Activated CD4-positive, alpha-beta T cell treated with anti-CD3 and anti-CD28 coated beads, Interleukin-2, amount 10 ng/mL, durations not matched to agents 24 days and 14 days (primary cell): ENCODE measurements at places on chromosomes 6 and 20. TPM values are rescaled to one million over a fixed set of nuclear protein-coding genes. Genes with fewer than 3 reads are reported as not detected.
A peak's percentile ranks its signal among the peaks of the same experiment; 100 is the strongest.

DNA sequence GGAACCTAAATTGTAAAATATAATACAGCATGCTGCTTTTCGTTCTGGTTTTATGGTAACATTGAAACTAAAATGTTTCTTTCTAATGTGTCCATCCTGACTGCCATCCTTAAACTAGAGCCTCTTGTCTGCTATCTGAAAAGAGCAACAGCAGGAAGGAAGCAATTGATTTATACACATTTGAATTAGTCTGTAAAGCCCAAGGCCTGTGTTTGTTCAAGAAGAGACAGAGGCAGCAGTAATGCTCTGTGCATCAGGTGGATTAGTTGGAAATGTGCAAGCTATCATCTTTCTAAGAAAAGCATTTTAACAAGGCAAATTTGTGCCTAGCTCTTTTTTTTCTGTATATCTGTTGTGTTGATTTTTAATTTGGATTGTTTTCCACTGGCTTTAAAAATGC, 128.6 kb downstream of the SCAF8 start:
- H3K4me1 ChIP-seq = peaks cover 3% of the 10 kb centered on the region
- no peaks in the 10 kb centered on the region for H3K27me3 ChIP-seq
- H3K36me3 ChIP-seq = no peaks in the 10 kb centered on the region
- DNase-seq = no peak

GRCh38 chr6:14135893-14136539, 18.4 kb downstream of the CD83 start:
- H3K4me3 ChIP-seq = no peak overlapping the region
- peaks cover 52% of the 10 kb centered on the region for H3K36me3 ChIP-seq
- peak overlapping the region; percentile 5 for H3K27ac ChIP-seq
- no peaks in the 10 kb centered on the region for H3K27me3 ChIP-seq
- DNase-seq = no peak
- H3K4me1 ChIP-seq = peaks cover 7% of the 10 kb centered on the region

DNA sequence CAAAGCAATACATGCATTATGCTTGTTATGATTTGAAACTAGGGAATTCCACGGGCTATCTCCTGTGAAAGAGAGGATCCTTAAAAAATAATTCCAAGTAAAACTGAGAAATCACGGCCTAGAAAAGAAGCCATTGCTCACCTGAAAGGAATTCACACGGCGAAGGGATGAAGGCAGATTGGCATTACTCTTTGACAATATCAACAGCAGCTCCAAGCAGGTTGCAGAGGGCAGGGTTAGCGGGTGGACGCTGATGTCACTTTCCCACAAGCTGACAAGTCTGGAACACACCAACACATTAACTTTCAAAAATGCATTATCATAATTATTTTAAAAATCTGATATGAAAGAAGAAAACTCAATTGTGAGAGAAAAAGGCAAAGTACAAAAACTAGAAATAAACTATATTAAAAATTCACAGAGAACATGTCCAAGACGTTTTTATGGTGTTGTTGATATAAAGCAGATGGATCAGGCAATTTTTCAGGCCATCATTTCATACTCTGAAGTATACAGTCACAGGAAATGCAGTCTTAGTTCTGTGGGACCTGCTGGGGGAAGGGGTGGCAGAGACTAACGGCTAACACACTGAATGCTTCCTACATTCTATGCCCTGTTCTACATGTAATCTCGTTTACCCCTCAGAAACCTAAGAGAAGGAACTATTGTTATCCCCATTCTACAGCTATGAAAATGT, 108.3 kb downstream of the UBE3D start:
- H3K27ac ChIP-seq = no peak overlapping the region
- H3K4me1 ChIP-seq = no peaks in the 10 kb centered on the region
- no peak for DNase-seq
- H3K27me3 ChIP-seq = no peaks in the 10 kb centered on the region
- H3K36me3 ChIP-seq = peaks cover 2% of the 10 kb centered on the region
- no peak overlapping the region for H3K4me3 ChIP-seq

- no peak overlapping the region for H3K4me3 ChIP-seq
- peaks cover 13% of the 10 kb centered on the region for H3K36me3 ChIP-seq
- DNase-seq = no peak
- H3K4me1 ChIP-seq = peaks cover 19% of the 10 kb centered on the region
- no peaks in the 10 kb centered on the region for H3K27me3 ChIP-seq
Observed at GRCh38 chr6:25995507-25995906, 32.9 kb downstream of the TRIM38 start.

DNA sequence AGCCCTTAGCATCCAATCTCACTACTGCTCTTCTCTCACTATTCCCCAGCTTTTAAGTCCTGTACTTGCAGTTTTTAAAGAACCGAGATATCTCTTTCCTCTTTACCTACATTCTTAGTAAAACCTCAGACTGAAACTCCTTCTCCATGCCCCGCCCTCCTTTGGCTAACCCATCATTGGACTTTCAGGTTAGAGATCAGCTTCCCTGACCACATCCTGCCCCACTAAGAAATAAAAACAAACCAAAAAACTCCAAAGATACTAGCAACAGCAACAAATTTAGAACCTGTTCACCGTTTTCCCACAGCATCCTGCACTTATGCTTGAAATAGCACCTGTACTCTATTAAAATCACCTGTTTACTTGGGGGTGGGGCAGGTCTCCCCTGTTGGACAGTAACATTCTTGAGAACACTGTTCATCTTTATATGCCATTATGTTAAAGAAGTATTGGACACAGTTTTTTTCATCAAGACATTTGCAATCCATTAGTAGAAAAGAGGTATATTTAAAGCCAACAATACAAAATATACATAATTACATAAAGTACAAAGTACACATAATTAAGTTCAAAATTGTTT, 16.3 kb upstream of the SMAP1 start:
- peak overlapping the region; percentile 84 for H3K27ac ChIP-seq
- DNase-seq = peak; percentile 94
- no peaks in the 10 kb centered on the region for H3K27me3 ChIP-seq

GRCh38 chr6:19413323-19413722, 423.8 kb upstream of the ID4 start:
- H3K27ac ChIP-seq = no peak overlapping the region
- H3K36me3 ChIP-seq = no peaks in the 10 kb centered on the region
- no peak overlapping the region for H3K4me3 ChIP-seq
- no peaks in the 10 kb centered on the region for H3K27me3 ChIP-seq
- DNase-seq = no peak

DNA sequence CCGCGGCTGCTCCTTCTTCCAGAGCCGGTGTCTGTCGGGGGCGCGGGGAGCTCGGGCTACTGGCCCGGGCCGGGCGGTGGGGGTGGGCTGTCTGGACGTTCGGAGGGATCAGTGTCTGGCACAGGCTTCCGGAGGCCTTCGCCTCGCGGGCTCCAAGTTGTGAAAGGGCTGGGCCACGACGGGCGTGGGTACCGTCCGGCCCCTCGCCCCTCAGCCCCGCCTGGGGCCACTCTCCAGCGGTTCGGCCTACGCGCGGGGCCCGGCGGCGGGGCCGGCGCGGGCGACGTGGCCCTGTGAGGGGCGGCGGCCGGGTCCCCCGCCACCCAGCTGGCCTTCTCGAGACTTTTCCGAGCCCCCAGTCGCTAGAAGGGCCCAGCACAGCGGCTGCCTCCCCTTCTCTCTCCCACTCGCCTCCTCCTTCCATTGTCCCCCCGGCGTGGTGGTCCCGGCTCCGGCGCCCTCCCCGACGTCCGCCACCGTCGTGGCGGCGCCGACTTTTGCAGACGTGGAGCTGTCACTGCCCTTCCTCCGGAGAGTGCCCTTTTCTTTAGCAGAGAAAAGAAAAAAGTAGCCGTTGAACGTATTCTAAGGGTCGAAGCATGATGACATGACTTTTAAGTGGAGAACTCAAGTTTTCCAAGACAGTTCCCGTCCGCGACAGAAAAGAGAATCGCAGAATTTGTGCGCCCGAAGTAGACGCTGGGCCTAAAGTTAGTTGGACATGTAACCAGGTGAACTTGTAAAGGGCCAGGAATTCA, 571 bp downstream of the ITCH start:
- H3K4me1 ChIP-seq = peaks cover 38% of the 10 kb centered on the region
- H3K36me3 ChIP-seq = peaks cover 23% of the 10 kb centered on the region
- peak; percentile 74 for DNase-seq
- no peaks in the 10 kb centered on the region for H3K27me3 ChIP-seq

DNA sequence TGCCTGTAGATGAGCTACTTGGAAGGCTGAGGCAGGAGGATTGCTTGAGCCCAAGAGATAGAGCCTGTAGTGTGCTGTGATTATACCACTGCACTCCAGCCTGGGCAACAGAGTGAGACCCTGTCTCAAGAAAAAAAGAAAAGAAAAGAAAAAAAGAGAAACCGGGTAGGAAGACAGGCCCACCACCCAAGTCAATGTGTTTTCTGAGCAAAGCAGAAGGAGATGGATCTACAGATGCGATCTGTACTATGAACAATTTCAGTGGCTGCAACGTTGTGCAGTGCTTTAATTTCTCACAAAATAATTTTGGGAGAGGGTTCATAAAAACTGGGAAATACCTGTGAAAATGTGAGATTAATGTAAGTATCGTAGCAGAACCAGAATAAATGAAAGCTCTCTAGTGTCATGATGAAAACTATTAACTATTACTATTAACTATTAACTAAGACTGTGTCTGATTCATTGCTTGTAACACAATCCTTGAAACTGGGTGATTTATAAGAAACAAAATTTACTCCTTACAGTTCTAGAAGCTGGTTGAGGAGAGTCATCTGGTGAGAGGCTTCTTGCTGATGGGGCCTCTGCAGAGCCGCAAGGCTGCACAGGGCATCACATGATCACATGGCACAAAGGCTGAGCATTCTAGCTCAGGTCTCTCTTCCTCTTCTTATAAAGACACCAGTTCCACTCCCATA, 233.1 kb upstream of the ZNF217 start:
- no peaks in the 10 kb centered on the region for H3K27me3 ChIP-seq
- H3K36me3 ChIP-seq = no peaks in the 10 kb centered on the region
- no peak for DNase-seq
- peaks cover 42% of the 10 kb centered on the region for H3K4me1 ChIP-seq

DNA sequence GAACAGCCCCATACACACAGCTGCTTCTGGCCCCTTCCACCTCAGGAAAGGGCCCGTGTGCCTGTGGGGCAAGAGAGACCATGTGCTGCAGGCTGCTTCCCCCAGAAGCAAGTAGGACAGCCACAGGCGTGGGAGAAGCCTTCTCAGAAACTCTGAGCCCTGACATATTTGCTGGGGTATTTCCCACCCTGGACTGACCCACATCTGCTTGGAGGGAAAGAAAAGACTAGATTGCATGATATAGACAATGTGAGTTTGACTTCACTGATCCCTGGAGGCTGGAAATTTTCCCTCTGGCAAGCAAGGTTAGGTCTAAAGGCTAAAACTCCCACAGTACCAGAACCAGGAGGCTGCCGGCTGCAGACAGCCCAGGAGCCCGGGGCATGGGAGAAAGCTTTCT, 213.3 kb upstream of the SSTR4 start:
- H3K36me3 ChIP-seq = no peaks in the 10 kb centered on the region
- H3K27ac ChIP-seq = no peak overlapping the region
- no peak for DNase-seq

- H3K27ac ChIP-seq = no peak overlapping the region
- no peak overlapping the region for H3K4me3 ChIP-seq
- peaks cover 32% of the 10 kb centered on the region for H3K36me3 ChIP-seq
- DNase-seq = no peak
- no peaks in the 10 kb centered on the region for H3K27me3 ChIP-seq
- peaks cover 8% of the 10 kb centered on the region for H3K4me1 ChIP-seq
Observed at GRCh38 chr20:63940071-63940471, 16.1 kb downstream of the UCKL1 start.

- H3K36me3 ChIP-seq = no peaks in the 10 kb centered on the region
- no peak overlapping the region for H3K27ac ChIP-seq
- peaks cover 13% of the 10 kb centered on the region for H3K4me1 ChIP-seq
- H3K27me3 ChIP-seq = peaks cover 3% of the 10 kb centered on the region
- DNase-seq = no peak
Observed at GRCh38 chr6:34201455-34202107, 35.1 kb upstream of the HMGA1 start.

DNA sequence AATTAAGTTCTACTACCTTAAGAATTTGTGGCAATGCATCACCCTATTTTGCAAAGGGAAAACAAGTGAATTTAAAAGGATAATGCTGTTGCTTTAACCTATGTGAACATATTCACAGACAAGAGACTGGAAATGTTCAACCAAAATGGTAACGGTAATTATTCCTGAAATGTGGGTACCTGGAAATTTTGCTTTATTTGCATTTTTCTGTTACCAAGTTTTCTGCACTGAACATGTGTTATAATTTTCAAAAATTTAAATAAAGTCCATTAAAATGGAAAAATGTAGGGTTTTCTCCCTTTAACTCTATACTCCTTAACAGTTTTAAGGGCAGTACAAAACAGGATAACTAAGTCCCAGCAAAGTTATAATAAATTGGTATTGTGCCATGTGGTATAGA, 66.4 kb downstream of the EPB41L2 start:
- no peaks in the 10 kb centered on the region for H3K4me1 ChIP-seq
- no peak for DNase-seq

DNA sequence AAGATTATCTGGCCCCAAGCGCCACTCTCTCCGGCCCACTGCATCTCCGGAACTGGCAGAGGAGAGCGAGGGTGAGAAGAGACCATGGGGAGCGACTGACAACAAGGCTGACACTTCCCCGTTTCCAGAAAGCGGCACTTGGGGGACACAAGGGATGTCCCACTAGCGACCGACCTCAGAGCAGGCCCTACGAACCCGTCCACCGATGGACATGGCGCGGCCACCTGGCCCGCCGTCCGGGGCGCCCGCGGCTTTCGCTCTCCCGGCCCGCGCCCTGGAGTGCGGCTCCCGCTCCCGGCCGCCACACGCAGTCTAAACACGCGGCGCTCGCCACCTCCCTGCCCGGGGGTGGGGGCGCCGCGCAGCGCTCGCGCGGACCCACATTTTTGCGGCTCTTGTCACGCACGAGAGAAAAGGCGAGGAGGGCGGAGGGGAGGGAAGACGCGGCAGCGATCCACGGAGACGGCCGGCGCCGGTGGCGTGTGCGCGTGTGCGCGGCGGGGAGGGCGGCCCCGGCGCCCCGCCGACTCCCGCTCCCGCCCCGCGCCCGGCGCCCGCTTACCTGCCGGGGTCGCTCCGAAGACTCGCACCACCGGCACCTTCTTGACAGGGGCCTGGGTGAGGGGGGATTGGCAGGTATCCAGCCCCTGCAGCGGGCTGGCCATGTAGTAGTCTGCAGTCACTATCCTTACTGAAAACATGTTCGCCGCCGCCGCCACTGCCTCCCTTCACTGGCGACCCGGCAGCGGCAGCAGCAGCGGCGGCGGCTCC, 645 bp downstream of the REV3L start:
- peaks cover 43% of the 10 kb centered on the region for H3K4me1 ChIP-seq
- no peaks in the 10 kb centered on the region for H3K27me3 ChIP-seq
- peak overlapping the region; percentile 98 for H3K27ac ChIP-seq
- H3K36me3 ChIP-seq = peaks cover 18% of the 10 kb centered on the region

TINAG gene
- total RNA-seq = not detected in 2 replicates

SLC32A1 gene
- total RNA-seq = not detected in 2 replicates

TMEM217 gene
- total RNA-seq = 4.1 and 6.1 TPM in 2 replicates

LGSN gene
- total RNA-seq = not detected in 2 replicates

JAG1 gene
- 1.1 and 1.3 TPM in 2 replicates for total RNA-seq

SLC17A2 gene
- 0.14 TPM in 1 of 2 replicates, not detected in the other for total RNA-seq
